ENCODE measurements at places on chromosomes 5 and 9.

DNA sequence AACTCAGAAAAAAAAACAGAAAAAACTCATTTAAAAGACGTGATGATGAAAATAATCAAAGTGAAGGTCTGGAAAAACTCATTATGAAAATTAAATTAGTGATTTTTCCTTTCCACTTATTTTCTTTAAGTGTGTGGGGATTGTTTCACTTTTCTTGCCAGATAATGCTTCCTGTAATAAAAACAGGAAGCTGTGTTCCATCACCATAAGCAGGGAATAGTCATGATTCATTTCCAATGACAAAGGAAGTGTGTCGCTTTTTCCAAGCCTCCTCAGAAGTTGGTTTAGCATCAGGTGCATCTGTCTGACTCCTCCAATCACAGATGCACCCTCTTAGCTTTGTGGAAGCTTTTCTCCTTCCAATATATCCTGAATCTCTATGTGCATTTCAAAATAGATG, 2068.7 kb downstream of the MAT2B start:
- no peak for DNase-seq

DNA sequence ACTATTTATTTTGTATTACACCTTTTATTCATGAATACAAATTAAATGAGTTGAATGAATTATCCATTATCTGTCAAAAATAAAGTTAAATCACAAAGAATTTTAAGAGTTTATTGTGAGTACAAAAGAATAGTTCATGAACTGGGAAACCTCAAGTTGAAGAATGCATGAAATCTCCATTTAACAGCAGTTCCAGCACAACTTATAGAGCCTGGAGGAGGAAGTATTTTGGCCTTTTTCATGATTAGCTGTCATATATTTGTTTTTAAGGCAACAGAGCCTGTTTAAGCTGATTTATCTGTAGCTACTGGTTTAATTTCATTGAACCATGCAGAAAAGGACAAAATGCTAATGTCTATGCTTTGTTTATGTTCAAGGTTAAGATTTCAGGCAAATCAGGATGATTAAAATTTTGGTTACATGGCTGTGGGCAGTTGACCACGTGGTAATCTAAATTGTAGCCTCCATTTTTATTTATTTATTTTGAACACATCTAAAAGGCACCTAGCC, 12.2 kb downstream of the SPINK1 start:
- no peak for DNase-seq

GRCh38 chr5:35826554-35826953, 30.1 kb upstream of the IL7R start:
- no peak for DNase-seq

DNA sequence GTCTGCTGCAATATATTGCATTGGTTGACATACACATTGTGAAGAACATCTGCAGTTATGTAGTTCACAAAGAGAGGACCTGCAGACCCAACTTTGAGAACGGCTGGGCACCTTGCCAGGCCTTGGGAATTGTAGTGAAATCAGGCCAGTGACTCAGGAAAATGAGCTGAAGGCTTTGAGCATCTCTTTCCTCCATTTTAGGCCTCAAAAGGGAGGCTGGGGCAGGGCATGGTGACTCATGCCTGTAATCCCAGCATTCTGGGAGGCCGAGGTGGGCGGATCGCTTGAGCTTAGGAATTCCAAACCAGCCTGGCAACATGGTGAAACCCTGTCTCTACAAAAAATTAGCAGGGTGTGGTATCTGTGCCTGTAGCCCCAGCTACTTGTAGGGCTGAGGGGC, 1.4 kb upstream of the IPPK start:
- DNase-seq, result no peak

GRCh38 chr5:151083081-151083676, 2.3 kb upstream of the TNIP1 start:
- no peak for DNase-seq

- no peak for DNase-seq
Measured at GRCh38 chr9:35912791-35913400, 3.6 kb downstream of the SPAAR start.

DNA sequence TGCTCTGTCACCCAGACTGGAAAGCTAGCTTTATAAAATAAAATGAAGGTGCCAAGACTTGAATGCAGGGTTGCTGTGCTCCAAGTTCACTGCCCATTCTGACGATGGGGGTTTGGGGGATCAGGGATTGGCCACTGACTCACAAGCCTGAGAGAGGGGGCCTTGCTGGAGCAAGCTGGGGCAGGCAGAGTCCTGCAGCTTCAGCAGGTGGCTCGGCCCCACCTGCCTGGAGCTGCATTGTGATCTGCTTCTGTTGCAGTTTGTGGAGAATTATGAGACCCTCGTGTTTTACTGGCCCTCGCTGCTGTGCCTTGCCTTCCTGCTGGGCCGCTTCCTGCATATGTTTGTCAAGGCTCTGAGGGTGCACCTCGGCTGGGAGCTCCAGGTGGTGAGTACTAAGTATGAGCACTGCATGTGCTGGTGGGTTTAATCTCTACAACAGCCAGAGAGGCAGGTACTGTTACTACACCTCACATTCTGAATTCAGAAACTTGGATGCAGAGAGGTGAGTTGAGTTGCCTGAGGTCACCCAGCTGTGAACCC, 31.1 kb upstream of the CCDC180 start:
- no peak for DNase-seq

DNA sequence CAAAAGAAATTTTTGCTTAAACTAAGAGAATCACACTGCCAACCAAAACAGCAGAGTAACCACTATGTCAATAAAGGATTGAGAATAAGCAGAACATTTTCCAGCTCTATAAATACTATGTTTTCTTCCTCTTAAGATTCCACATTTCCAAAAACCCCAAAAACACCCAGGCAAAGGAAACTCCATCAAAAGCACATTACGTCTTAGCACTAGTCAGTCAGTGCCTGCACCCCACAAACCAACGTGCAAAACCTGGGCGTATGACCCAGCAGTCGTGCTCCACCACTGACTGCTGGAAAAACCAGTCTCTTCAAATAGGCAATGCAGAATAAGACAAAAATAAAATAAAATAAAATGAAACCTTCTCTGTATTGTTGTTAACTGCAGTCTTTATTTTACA, 85.3 kb downstream of the GNAQ start:
- DNase-seq, result no peak

DNA sequence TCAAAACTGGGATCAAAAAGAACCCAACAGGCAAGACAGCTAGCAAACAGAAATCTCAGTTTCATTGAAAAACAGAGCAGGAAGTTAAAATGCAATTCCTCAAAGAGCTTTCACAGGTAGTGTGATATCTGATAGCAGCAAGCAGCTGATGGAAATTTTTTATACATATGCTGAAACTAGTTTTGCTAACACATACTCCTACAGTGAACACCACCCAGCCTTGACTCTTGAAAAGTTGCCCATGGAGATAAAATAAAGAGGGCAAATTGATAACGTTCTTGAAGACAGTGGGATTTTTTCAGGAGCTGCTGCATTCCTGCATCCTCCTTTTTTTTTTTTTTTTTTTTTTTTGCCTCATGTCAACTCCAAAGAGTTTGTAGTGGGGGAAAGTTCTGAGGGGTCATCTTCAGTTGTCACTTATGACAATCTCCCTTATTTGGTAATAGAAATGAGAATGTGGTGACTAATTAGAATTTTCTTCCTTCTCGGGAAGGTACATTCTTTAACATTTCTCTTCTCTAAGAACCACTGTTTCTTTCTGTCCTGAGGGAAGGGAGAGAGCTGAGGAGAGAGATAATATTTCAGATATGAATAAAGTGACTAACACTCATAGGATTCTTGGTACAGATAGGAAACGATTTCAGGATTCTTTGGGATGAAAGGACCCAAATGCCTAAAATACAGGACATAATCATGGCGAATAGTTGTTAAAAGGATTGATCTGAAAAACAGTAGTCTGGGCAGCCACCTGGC, 24.6 kb downstream of the SH3RF2 start:
- DNase-seq, result no peak

DNA sequence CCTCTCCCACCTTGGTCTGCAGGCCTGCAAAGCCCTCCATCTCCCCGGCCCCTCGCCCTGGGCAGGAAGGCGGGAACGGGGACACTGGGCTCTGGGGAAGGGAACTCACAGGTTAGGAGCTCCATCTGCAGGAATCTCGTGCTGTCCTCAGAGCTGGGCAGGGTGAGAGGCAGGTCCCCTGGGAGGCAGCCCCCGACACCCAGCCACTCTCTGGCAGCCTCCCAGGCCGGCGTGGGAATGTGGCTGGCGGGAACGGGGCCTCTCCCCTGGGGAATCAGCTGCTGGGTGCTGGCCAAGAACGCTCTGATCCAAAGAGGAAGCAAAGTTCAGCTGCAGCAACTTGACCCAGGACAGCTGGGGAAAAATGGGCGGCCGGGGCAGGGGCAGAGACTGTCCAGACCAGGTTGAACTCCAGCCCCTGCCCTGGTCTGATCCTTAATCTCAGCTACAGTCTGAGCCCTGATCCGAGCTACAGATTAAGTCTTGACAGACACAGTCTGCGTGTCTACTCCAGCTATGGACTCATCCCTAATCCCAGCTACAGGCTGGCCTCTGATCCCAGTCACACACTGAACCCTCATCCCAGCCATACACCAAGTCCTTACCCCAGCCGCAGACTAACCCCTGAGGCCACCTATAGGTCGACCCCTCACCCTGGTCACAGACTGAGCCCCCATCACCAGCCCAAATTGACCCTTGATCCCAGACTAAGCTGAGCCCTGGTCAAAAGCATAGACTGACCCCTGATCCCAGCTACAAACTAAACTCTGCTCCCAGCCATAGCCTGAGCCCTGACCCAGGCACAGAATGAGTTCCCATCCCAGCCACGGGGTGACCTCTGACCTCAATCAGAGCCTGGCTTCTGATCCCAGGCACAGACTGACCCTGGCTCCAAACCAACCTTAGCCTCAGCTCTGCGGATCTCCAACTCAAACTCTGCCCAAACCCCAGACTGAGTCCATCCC, 37.3 kb upstream of the EGFL7 start:
- no peak for DNase-seq

DNA sequence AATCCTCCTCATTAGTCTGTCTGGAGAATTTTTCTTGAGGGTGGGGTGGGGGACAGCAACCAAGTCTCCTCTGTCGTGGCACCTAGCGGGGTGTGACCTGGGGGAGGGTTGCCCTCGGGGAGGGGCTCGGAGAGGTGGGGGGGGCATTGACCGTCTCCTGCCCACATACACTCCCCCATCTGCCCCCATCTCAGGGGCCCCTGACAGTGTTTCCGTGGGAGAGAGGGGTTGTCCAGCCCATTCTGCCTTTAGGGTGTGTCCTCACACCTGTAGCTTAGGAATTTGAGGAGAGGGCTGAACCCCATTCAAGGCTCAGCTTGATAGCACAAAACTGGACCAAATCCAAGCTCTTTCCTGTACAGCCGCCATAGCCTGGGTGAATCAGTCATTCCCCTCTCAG, 5.9 kb upstream of the CXXC5 start:
- no peak for DNase-seq
